Activated naive CD4-positive, alpha-beta T cell (primary cell): ENCODE measurements at places on chromosomes 12 and 14.

DNA sequence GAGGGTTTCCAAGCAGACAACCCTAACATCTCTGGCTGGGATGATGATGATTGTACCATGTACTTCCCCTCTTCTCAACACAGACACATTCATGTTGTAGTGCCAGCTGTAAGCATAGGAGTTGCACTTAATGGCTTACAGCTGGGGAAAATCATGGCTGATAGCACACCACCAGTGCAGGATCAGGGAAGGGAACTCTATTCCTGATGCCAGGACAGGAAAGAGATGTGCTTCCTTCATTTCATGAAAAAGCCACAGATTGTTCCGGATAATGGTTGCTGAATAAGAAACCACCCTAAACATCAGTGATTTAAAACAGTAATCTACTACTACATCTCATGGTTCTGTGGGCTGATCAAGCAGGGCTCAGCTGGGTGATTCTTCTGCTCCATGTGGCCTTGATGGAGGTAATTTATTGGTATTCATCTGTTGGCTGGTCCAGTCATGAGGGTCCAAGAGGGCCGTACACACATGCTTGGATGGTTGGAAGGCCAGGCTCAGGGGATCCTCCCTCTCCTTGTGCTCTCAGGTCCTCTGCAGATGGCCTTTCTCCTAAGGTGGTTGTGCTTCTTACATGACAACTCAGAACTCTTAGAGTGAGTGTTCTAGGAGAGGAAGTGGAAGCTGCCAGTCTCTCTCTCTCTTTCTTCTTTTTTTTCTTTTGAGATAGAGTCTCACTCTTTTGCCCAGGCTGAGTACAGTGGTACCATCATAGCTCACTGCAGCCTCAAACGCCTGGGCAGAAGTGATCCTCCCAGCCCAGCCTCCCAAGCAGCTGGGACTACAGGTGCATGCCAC is 16.5 kb downstream of the TRAF3 start:
- no peak for DNase-seq

DNA sequence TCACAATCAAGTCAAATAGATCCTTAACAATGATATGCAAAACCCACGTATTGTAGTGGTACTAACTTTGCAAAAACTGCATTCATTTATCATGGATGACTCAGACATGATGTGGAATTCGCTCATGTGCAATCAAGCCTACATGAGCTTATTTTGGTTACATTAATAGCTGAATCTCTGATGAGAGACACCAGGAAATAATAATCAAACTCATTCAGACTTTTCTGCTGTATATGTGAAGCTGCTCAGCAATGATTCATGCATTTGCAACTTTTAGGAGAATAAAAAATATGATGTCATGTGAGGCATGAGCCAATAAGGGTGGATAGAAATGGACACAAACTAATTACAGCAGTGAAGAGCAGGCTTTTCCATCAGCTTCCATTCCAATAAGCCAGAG is 1075.8 kb upstream of the TMEM132C start:
- DNase-seq = no peak

- DNase-seq = no peak
Measured at GRCh38 chr14:57031474-57031873, 221.2 kb upstream of the OTX2 start.

DNA sequence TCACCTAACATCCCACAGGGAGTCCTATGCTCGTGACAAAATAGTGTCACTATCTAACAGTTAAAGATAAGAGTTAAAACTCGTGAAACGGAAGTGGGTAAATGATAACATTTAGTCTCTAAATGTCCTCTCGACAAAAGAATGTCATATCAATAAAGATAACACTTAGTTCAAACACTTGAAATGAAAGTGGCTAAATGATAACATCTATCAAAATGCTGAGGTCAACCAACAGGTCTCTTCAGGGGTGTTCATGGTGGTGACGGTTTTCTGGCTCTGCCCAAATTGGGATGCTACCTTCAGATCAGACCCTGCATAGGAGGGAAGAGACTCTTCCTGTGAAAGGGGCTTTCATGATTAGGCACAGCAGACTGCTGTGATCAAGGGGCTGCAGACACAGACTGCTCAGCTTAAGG is 22.1 kb downstream of the IL26 start:
- no peak for DNase-seq

GRCh38 chr14:68223631-68224030 is 404.1 kb downstream of the RAD51B start:
- no peak for DNase-seq

DNA sequence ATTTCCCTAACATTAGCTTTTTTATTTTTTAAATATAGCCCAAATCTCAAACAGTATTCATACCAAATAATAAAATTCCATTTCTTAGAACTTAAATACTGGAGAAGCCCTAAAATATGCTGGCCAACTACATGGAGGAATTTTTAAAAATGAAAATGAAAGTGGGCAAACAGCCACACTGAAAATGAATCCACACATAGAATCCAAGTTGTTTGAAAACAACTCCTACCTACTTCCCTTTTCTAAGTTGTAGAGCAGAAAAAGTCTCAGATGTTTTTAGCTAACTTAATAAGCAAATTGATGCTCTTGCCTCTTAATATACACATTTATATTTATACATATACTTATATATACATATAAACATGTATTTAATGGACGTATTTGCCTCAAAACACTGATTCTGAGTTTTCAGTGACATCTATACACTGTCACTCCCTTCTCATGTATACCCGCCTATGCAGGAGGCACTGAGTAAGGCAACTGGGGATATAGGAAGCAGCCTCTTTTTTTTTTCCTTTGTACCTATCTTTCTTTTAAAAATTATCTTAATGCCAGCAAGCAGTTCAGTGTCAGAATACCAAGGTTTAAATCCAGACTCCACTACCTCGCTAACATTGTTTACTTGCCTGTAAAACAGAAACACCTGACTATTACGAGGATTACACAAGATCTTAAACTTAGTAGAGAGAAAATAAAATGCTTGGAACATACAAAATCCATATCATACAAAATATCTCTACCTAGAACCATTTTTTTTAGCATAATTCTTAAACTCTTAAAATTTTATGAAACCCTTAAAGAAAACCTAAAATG is 13.3 kb downstream of the DICER1 start:
- DNase-seq = no peak

DNA sequence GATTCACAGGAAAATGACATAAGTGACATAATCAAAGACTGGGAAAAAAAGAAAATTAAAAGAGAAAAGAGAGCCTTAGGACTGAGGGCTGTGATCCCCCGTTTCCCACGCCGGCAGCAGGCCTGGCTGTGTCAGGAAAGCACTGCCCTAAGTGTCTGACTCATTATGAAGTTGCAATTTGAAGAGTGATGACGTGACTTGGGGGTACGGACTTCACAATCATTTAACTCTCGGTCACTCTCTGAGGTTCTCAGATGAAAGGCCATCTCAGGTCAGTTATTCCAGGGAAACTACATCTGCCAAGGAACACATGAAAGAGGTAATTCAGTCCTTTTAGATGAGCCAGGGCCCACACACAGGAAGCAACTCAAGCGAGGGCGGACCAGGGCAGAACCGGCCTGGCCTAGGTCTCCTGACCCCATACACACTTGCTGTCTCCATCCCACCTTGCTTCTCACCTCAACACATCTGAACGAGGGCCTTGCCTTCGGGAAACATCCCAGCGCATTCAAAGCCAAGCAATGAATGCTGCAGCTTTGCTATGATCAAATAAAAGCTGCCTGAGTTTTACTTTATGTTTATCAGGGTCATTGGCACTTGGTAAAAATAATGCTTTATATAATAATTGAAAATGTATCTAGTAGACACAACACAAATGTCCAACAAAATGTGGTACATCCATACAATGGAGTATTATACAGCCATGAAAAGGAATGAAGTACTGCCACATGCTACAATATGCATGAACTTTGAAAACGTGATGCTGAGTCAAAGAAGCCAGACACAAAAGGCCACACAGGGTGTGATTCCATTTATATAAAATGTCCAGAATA is 2.7 kb downstream of the SSH1 start:
- no peak for DNase-seq

- DNase-seq = no peak
Measured at GRCh38 chr12:50026691-50027090, 1.4 kb upstream of the RACGAP1 start.

DNA sequence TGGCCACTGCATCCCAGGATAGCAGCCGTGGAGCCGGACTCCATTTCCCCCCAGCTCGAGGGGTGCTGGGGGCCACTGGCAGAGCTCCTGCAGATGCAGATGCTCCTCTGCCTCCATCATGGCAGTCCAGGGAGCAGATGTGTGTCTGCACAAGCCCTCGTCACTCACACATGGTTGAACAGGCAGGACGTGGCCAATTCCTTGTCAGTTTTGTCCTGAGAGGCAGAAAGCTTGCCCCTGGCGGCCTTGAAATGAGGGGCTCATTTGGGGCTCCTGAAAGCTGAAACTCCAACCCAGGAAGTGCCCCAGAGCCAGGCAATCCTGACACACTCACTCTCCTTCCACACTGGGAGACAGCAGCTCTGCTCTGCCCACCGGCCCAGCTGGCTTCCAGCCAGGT is 100.9 kb upstream of the C14orf180 start:
- DNase-seq = no peak

- DNase-seq = no peak
Measured at GRCh38 chr14:75909630-75910029, 72.2 kb downstream of the TGFB3 start.

- no peak for DNase-seq
Measured at GRCh38 chr12:29159661-29160060, 10.6 kb downstream of the FAR2 start.

DNA sequence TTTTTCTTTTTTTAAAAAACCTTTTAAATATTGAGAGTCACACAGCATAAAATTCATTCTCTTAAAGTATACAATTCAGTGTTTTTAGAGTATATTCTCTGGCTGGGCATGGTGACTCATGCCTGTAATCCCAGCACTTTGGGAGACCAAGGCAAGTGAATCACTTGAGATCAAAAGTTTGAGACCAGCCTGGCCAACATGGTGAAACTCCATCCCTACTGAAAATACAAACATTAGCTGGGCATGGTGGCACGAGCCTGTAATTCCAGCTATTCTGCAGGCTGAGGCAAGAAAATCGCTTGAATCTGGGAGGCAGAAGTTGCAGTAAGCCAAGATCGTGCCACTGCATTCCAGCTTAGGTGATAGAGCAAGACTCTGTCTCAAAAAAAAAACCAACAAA is 68.4 kb upstream of the BCAT1 start:
- no peak for DNase-seq

DNA sequence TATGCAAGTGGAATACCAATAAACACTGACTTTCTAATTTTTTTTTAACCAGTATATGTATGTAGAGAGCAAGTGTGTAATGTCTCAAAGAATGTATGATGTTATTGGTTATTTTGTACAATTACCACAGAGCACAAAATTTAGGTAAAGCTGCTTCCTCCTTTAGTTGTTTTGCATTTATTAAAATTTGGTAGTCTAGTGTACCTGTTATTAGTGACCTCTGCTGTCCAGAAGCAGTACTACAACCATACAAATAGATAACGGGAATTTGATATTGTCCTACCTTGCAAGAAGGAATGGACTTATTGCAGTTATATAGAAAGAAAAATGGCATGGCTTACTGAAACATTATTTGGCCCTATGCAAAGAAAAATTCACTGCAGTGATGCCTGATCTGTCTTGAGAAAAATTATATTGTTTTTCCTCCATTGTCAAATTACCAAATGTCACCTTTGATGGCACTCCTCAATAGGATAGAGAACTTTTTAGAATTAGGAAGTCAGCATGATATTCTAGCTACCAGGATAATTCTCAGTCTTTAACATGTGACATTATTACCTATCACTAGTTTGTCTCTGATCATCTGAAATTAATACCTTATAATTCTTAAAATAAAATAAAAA is 153.9 kb upstream of the RMST start:
- DNase-seq = no peak

GRCh38 chr12:70267550-70267949 is 24.3 kb downstream of the CNOT2 start:
- DNase-seq = no peak

DNA sequence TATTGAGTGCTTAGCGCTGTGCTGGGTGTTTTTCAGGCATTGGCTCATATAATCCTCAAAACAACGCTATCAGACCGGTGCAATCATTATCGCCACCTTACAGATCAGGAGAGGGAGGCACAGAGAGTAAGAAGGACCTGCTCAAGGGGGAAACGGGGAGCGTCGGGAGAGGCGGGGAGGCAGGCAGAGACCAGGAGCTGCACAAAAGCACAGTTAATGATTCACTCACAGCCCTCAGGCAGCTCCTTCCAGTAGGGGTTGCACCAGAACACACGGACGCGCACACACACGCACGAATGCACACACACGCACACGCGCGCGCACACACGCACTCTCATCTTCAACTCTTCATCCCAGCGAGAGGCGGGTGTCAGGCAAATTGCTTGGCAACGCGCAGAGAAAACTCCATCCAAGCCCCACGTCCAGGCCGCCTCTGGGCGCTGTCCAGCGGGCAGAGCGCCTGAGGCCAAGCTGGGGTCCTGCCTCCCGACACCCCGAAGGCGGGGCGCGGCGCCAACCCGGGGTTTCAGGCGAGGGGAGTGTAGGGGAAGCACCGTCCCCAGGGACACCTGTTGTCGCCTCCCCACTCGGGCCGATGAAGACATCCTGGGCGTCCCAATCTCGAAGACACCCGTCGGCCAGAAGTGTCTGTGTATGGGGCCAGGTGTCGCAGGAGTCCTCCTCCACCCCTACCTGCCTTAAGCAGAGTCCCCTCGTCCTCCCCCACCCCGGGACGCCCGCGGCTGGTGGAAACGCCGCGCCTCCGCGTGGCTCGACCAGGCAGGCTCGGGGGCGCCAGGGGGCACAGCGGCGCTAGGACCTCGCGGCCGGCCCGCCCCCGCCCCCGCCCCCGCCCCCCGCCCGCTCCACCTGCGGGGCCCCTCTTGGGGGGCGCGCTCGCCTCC is 35.5 kb upstream of the STON2 start:
- no peak for DNase-seq

DNA sequence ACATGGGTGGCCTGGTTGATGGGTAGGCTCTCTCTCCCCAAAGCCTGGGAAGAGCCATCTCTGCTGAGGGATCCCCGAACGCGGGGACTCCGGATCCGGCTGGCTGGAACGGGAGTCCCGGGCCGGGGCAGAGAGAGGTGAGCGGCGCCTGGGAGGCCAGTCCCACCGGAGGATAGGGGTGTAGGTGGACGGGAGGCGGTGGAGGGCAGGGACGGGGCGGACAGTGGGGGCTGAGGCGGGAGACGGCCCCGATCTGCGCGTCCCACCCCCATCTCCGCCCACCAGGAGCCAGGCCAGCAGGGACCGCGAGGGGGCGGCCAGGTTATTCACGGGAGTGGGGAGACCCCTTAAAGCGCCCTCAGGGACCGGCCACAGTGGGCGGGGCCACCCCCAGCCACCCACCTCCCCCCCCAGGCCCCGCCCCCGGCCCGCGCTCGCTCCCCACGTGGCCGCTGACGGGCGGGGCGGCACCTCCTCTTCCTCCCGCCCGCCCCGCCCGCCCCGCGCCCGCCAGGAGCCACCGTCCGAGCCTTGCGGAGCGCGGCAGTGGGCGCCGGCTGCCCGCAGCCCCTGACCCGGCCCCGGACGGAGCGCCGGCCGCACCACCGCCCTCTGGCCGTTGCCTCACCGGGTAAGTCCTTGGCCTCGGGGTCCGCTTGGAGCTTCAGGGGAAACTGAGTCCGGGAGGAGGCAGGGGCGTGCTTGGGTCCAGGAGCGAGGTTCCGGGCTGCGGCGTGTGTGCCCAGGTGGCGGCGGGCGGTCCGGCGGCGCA is at the start of gene INF2:
TSS of gene INF2 (plus strand) at position 510 of the 772 bp plus-strand sequence. CDS start 11,748 bp downstream, outside the sequence.
- no peak for DNase-seq
